ENCODE measurements at places on chromosomes 6 and 20. TPM values are rescaled to one million over a fixed set of nuclear protein-coding genes. Genes with fewer than 3 reads are reported as not detected.

- H3K4me3 ChIP-seq, result no peak overlapping the region
- H3K4me1 ChIP-seq, result peaks cover 18% of the 10 kb centered on the region
- no peak for DNase-seq
Measured at GRCh38 chr6:82629921-82630320, 266.3 kb downstream of the TPBG start.

DNA sequence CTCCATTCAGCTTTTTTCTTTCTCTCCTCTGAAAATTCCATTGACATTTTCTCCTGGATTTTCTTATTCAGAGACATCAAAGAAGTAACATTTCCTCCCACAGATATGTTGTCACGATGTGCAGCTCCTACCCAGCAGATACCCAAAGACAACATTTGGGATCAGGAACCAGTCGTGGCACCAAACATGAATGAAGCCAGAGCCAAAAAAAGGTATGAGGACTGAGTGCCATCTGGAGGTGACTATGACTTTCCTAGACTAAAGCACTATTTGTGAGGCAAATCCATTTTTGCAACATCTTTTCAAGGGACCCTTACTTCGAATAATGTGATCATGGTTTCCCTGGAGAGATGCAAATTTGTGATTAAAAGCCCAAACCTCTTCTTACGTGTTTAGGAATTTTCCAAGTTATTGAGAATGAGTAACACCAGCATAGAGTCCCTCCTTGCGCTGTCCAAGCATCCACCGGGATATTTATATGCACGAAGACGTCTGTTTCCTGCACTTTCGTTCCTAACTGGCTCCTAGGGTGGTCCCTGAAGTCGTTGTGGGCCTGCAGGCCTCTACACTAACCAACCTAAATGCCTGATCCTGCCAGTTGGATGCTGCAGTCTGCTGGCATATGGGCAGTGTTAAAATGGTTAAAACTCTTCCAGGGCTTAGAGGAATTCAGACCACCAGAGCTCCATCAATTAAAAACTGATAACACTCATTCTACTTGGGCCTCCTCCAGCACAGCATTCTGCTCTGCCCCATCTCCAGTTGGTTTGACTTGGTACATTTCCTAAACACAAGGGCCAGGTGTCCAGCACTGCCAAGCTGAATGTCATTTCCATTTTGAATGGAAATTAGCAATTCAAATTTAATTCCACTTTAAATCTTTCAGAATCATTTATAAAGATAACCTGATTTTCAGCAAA is 256.6 kb downstream of the C6orf118 start:
- H3K36me3 ChIP-seq, result no peaks in the 10 kb centered on the region
- no peak for DNase-seq
- H3K4me1 ChIP-seq, result no peaks in the 10 kb centered on the region
- H3K27me3 ChIP-seq, result no peaks in the 10 kb centered on the region
- H3K27ac ChIP-seq, result no peak overlapping the region
- no peak overlapping the region for H3K4me3 ChIP-seq

Gene DTNBP1
- total RNA-seq, result 18.3 TPM

GRCh38 chr20:32155017-32155981 is 45.8 kb downstream of the TM9SF4 start:
- H3K4me3 ChIP-seq, result no peak overlapping the region
- peak overlapping the region; percentile 8 for H3K27ac ChIP-seq
- no peaks in the 10 kb centered on the region for H3K27me3 ChIP-seq
- peaks cover 14% of the 10 kb centered on the region for H3K4me1 ChIP-seq
- peaks cover 70% of the 10 kb centered on the region for H3K36me3 ChIP-seq

- no peak overlapping the region for H3K4me3 ChIP-seq
- no peak for DNase-seq
- peak overlapping the region; percentile 59 for H3K27ac ChIP-seq
- H3K4me1 ChIP-seq, result no peaks in the 10 kb centered on the region
- H3K27me3 ChIP-seq, result no peaks in the 10 kb centered on the region
Measured at GRCh38 chr6:129130959-129131681, 248.2 kb downstream of the LAMA2 start.

DNA sequence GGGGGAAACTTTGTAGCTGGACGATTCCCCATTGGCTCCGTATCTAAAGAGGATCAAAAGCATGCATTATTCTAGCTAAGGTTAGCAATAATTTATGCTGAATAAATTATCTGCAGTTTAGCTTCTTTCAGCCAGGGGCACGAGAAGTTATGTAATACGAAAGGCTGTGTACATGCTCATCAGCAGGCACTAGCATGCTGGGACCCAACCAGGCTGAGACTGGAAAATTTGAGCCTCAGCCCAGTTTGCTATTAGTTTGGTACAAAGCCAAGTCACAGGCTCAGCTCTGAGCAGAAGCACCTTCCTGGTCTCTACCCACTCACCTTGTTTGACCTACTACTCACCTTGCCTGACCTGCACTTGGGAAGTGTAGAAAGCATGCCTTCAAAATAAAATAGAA is 328.1 kb upstream of the ARID1B start:
- DNase-seq, result no peak
- no peak overlapping the region for H3K27ac ChIP-seq
- no peaks in the 10 kb centered on the region for H3K27me3 ChIP-seq
- H3K36me3 ChIP-seq, result no peaks in the 10 kb centered on the region

Gene CRISP3
- total RNA-seq, result not detected

GRCh38 chr6:91664327-91664959 is 1077.6 kb upstream of the MAP3K7 start:
- no peak for DNase-seq
- H3K27ac ChIP-seq, result no peak overlapping the region
- no peak overlapping the region for H3K4me3 ChIP-seq
- no peaks in the 10 kb centered on the region for H3K4me1 ChIP-seq
- H3K36me3 ChIP-seq, result no peaks in the 10 kb centered on the region

Gene GGTLC1
- not detected for total RNA-seq

GRCh38 chr6:43628393-43629103 is 516 bp downstream of the GTPBP2 start:
- no peak for DNase-seq
- no peaks in the 10 kb centered on the region for H3K27me3 ChIP-seq
- H3K4me3 ChIP-seq, result peak overlapping the region; percentile 99
- H3K27ac ChIP-seq, result peak overlapping the region; percentile 91

Gene SNAI1
- total RNA-seq, result 2.6 TPM

- H3K4me1 ChIP-seq, result no peaks in the 10 kb centered on the region
- H3K27me3 ChIP-seq, result no peaks in the 10 kb centered on the region
- no peak overlapping the region for H3K27ac ChIP-seq
- no peaks in the 10 kb centered on the region for H3K36me3 ChIP-seq
Measured at GRCh38 chr6:82073484-82073883, 174.1 kb downstream of the IBTK start.

DNA sequence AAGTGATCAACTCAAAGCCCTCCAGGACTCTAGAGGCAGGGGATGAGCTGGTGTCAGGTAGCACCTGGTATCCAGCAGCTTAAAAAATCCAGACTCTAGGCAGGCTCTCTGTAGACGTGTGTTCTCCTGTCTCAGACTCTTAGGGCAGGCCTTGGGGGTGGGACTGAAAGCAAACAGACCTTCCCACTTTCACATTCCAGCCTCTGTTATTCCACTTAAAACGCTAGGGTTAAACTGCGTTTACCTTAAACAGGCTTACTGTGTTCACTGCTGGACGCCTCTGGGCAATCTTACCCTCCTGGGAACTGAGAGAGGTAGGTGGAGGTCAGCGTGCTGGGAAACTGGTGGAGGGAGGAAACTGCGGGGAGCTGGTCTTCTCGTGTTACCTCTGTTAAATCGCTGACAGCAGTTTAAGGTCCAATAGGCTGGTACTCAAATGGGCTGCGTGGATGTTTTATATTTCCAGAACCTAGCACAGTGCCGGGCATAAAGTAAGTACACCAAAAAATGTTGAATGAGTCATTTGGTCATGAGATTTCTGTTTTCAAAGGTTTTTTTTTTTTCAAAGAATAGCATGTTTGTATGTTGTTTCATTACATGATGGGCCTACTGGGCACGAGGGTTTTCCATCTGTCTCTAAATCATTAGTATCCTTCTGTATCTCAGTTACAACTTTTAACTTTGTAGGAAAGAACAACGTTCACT is at the start of gene GCNT2:
GCNT2 (plus strand) TSS at position 248 of the 705 bp plus-strand sequence. CDS start 7,561 bp downstream, outside the sequence.
- peak within 1 kb of the TSS; percentile 76 for H3K27ac ChIP-seq
- no peak for DNase-seq
- H3K36me3 ChIP-seq, result no peaks in the 10 kb centered on the region
- H3K4me1 ChIP-seq, result peaks cover 29% of the 10 kb centered on the region

GRCh38 chr6:113734982-113735381 is 122.2 kb upstream of the MARCKS start:
- DNase-seq, result no peak
- H3K4me1 ChIP-seq, result peaks cover 10% of the 10 kb centered on the region
- H3K4me3 ChIP-seq, result no peak overlapping the region
- H3K27ac ChIP-seq, result no peak overlapping the region

GRCh38 chr6:169640351-169640852 is 61.4 kb downstream of the WDR27 start:
- H3K27me3 ChIP-seq, result no peaks in the 10 kb centered on the region
- H3K36me3 ChIP-seq, result peaks cover 6% of the 10 kb centered on the region
- H3K27ac ChIP-seq, result no peak overlapping the region
- no peak overlapping the region for H3K4me3 ChIP-seq
- no peak for DNase-seq
- no peaks in the 10 kb centered on the region for H3K4me1 ChIP-seq

DNA sequence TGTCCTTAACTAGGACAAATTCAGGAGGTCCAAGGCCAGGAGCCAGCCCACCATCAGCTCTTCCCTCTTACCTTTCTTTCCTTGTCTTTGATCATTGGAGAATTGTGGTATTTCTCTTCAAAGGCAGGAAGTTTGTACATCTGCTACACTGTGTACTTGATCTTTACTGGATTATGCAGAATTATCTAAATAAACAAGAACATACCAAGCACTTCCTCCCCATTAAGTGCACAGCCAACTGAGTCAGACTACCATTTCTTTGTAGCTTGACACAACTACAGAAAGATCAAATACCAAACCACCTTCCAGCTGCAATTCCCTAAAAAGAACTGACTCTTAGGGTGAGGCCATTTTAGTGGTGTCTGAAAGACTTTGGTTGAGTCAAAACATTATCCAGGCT is 195.1 kb downstream of the HDGFL1 start:
- H3K27me3 ChIP-seq, result no peaks in the 10 kb centered on the region
- no peak overlapping the region for H3K4me3 ChIP-seq
- no peaks in the 10 kb centered on the region for H3K36me3 ChIP-seq
- no peak overlapping the region for H3K27ac ChIP-seq
- no peak for DNase-seq

Gene C20orf144
- total RNA-seq, result not detected

GRCh38 chr20:43749734-43750294 is 23.0 kb upstream of the GTSF1L start:
- H3K27me3 ChIP-seq, result no peaks in the 10 kb centered on the region
- H3K27ac ChIP-seq, result peak overlapping the region; percentile 80
- no peak overlapping the region for H3K4me3 ChIP-seq

Gene ENPP5
- 0.46 TPM for total RNA-seq

- H3K36me3 ChIP-seq, result no peaks in the 10 kb centered on the region
- H3K4me1 ChIP-seq, result peaks cover 4% of the 10 kb centered on the region
- H3K27me3 ChIP-seq, result no peaks in the 10 kb centered on the region
- H3K27ac ChIP-seq, result peak overlapping the region; percentile 74
- peak; percentile 37 for DNase-seq
Measured at GRCh38 chr6:33075208-33075567, 602 bp upstream of the HLA-DPB1 start.

Gene CST4
- total RNA-seq, result not detected

GRCh38 chr6:120304223-120304622 is 954.7 kb upstream of the MAN1A1 start:
- DNase-seq, result no peak
- no peak overlapping the region for H3K27ac ChIP-seq
- H3K4me3 ChIP-seq, result no peak overlapping the region
- no peaks in the 10 kb centered on the region for H3K36me3 ChIP-seq

- no peak overlapping the region for H3K4me3 ChIP-seq
- no peaks in the 10 kb centered on the region for H3K27me3 ChIP-seq
- H3K4me1 ChIP-seq, result no peaks in the 10 kb centered on the region
- DNase-seq, result no peak
- no peak overlapping the region for H3K27ac ChIP-seq
Measured at GRCh38 chr6:40743226-40743625, 156.1 kb upstream of the LRFN2 start.

DNA sequence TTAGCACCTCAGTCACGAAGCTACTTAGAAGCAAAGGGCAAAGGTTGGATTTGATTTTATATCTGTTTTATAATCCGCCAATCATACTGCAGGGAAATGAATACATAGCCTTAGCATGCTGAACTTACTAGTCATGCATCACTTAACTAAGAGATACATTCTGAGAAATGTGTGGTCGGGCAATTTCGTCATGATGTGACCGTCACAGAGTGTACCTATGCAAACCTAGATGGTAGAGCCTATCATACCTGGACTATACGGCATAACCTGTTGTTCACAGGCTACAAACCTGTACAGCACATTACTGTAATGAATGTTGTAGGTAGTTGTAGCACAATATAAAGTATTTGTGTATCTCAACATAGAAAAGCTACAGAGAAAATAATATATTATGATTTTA is 345.2 kb upstream of the RGS17 start:
- no peak overlapping the region for H3K4me3 ChIP-seq
- no peaks in the 10 kb centered on the region for H3K36me3 ChIP-seq
- DNase-seq, result no peak
- no peak overlapping the region for H3K27ac ChIP-seq
- H3K27me3 ChIP-seq, result no peaks in the 10 kb centered on the region
- H3K4me1 ChIP-seq, result no peaks in the 10 kb centered on the region

Gene SASH1
- 82.8 TPM for total RNA-seq

- no peaks in the 10 kb centered on the region for H3K27me3 ChIP-seq
- H3K4me3 ChIP-seq, result no peak overlapping the region
- H3K36me3 ChIP-seq, result no peaks in the 10 kb centered on the region
- DNase-seq, result no peak
- no peaks in the 10 kb centered on the region for H3K4me1 ChIP-seq
Measured at GRCh38 chr6:138258991-138259390, 40.7 kb upstream of the PBOV1 start.

- H3K4me1 ChIP-seq, result peaks cover 4% of the 10 kb centered on the region
- H3K27me3 ChIP-seq, result no peaks in the 10 kb centered on the region
- H3K4me3 ChIP-seq, result no peak overlapping the region
- H3K36me3 ChIP-seq, result no peaks in the 10 kb centered on the region
- DNase-seq, result no peak
- no peak overlapping the region for H3K27ac ChIP-seq
Measured at GRCh38 chr6:16158943-16159557, 30.2 kb downstream of the MYLIP start.
